ENCODE measurements at places on chromosomes 6 and 20.

- DNase-seq = peak; percentile 4
These were observed 1.2 kb downstream of the PM20D2 start for GRCh38 chr6:89146718-89147700.

DNA sequence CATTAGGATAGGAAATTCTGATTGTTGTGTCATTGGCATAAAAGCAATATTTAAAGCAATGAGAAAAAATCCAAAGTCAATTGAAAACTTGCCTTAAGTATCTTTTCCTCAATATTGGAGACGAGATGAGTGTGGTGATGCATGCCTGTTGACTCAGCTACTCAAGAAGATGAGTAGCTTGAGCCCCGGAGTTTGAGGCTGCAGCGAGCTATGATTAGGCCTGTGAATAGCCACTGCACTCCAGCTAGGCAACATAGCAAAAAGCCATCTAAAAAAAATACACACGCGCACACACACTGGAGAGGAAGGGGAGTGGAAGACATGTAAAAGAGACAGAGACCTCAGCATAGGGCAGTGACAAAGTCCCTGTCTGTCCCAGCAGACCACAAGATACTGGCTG, 9.7 kb upstream of the MARCKS start:
- no peak for DNase-seq

- no peak for DNase-seq
These were observed 28.5 kb downstream of the B4GALT5 start for GRCh38 chr20:49685161-49685601.

- DNase-seq = no peak
These were observed 42.2 kb downstream of the RIOK1 start for GRCh38 chr6:7431674-7432390.

DNA sequence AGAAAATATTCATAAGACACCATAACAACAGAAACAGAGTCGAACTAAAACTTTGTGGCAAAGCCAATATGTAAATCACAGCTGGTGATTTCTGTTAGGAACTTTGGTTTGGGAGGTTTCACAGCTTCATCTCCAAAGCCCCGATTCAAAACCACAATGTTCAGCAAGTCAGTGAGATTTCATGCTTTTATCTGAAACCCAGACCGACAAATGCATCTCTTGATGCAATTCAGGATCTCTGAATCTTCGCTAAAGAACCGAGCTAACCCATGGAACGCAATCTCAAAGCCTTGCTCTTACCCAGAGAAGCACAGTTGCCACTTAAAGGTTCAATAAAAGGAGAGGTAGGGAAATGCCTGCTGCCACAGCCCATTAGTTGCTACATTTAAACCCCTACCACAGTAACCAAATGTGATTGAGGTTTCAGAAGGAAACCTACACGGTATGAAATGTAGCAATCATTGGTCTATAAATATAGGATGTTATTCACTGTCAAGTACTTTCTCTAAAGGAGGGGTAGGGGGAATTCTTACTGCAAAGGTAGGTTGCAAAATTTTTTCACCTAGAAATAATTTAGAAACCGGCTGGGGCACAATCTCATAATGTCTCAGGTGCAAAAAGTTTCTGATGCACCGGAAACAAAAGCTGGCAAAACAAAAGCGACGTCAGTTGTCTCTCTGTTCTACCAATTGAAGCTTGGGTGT, 381.0 kb upstream of the ARID1B start:
- DNase-seq = peak; percentile 75

DNA sequence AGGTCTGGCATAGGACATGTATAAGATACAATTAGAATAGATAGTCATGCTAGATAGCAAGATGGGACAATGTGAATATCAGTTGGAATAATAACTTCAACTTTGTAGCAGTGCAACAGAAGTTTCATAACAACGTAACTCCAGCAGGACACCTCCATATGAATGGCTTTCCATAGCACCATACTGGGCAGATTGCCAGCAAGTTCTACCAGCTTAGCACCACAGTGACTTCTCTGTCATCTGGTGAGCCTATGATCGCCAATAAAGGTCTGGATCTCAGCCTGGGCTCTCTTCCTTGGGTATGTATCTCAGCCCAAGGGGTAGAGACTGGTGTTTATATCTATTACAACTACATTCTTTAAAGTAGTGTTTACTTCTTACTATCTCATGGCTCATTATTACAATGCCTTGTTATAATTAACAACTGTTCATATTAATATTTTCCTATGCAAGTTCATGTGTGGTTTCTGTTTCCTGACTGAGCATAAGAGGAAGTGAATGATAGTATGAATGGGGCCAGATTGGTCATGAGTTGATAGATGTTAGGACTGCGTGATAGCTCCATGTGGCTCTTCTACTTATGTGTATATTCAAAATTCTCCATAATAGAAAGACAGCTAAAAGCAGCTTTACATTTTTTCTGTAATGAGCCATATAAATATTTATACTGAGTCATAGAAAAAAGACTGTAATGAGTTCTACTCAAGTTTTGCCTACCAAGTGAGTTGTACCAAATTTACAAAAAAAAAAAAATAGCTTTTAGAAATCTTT, 22.9 kb downstream of the HTR1B start:
- no peak for DNase-seq

Data from T-helper 1 cell (primary cell).